D721Med (cell line): ENCODE measurements at places on chromosomes 5 and 9.

DNA sequence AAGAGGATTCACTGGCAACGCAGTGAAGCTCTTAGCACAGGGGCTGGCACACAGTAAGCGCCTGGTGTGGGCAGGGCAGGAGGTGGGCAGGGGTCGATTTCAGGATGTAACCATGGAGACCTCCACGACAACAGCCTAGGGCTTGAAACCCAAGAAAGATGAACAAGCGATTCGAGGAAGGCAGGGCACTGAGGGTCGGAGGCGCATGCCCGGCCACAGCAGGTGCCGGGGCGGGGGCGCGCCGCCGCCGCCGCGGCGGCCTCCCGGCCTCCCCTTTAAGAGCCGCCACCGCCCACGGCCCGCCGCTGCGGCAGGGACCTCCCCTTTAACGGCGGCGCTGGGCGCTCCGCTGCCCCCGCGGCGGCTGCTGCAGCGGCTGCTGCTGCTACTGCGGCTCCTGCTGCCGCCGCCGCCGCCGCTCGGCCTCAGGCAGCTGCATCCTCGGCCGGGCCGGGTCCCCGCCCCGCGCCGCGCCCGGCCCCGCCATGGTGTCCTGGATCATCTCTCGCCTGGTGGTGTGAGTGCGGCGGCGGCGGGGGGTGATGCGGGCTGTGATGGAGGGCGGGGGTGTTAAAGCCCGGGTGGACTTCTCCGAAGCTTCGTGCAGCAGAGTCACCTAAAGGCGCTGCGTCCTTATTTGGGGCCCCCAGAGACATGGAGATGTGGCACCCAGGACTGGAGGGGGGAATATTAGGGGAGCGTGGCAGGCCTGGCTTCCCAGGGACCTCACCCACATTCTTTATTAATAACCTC lies at the start of gene REEP2:
TSS of gene REEP2 (plus strand) at position 334 of the 753 bp plus-strand sequence. CDS start at position 486, 152 bp downstream.
- no peak for DNase-seq

- no peak for DNase-seq
Measured at GRCh38 chr5:26553079-26553478, 485.3 kb downstream of the CDH9 start.

- DNase-seq: no peak
Measured at GRCh38 chr5:53481159-53481886, 894 bp downstream of the FST start.

DNA sequence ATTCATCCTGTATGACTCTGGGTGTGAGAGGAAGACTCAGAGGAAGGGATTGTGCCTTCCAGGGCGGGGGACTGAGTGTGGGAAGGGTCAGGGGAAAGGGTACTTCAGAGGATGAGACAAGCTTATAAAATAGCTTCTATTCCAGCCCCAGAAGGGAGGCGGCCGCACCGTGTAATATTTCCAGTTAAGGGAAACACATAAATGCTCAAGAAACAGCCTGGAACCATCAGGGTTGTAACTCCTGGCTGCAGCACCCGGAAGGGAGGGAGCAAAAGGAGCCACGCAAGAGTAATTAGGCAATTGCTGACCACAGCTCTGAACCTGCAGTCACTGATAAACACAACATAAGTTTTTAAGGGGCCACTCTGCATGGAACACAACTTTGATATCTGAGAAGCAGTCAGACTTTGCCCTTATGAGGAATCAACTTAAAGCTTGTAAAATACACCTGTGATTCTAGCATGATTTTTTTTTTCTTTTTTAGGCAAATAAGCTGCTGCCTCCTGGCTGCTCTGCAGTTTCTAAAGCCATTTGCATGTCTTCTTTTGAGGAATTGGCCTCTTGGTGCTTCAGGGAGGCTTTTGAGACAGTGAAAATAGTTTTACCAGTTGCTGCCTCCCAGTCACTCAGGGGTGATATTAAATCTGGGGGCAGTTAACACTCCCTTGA lies 382.7 kb downstream of the ENC1 start:
- DNase-seq: no peak

DNA sequence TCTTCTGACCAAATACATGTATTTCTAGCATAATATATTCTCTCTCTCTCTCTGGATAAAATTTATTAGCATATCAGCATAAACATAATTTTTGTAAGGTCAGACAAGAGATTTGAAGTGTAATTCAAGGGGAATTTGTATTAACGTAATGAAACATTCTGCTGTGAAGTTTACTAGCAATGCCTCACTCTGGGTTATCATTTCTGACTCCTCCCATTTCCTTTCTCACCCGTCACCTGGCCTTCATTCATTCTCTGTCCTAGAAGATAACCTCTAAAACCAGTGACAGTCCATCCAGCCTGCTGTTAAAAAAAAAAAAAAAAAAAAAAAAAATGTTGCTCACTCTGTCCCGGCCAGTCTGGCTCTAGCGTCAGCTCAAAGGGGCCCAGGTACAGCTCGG lies 27.1 kb downstream of the GRAMD2B start:
- DNase-seq: no peak

GRCh38 chr5:176400382-176401156 lies 12.0 kb downstream of the HIGD2A start:
- no peak for DNase-seq
